SK-MEL-5 (cell line): ENCODE measurements at places on chromosomes 7 and 10. TPM values are rescaled to one million over a fixed set of nuclear protein-coding genes. Genes with fewer than 3 reads are reported as not detected.

DNA sequence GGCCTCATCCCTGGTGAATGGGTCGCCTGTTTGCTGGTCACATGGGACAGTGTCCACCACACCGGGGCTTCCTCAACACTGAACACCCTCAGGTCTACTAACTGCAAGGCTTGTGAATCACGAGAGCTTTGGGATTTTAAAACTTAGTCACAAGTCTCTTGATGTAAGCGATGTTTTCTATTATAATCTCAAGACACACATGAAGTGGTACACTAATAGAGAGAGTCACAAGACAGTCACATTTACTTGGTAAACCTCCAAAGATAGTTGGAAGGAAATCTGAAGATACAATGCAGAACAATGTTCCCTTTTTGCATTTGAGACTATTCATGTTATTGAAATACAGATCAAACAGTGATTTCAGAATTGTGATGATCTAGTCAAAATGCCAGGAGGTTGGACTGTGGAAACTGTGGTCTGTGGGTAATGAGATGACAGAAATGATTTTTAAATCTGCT, 233.1 kb upstream of the KLF6 start:
- DNase-seq = peak; percentile 98

- DNase-seq = no peak
Measured at GRCh38 chr7:26298472-26299058, 6.9 kb downstream of the SNX10 start.

- DNase-seq = peak; percentile 56
Measured at GRCh38 chr7:71752171-71752935, 620.4 kb downstream of the GALNT17 start.

DNA sequence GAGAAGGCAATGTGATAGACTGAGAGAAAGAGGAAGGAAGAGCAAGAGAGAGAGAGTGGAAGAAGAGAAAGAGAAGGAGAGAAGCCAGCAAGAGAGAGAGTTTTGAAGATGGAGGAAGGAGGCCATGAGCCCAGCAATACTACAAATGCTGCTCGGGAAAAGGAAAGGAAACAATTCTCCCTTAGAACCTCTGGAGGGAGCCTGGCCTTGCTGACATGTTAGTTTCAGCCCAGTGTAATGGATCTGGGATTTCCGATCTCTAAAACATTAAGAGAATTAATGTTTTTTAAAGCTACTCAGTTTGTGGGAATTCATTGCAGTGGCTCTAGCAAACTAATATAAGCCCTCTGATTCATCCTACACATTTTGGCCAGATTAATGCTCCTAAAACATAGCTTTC, 206.8 kb upstream of the MTPN start:
- DNase-seq = peak; percentile 59

DNA sequence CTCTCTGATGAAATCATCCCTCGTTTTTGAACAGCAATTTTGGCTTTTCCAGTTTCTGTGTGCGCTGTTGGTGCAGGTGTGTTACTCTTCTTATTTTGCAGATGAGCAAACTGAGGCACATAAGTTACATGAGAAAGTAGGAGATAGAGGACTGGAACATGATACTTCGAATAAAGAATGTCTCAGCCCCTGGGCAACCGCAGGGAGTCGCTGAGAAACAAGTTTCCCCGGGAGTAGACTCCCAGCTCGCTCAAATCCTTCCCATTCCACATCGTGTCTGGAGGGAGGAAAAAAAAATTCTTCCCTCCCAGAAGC, 18.0 kb downstream of the MXI1 start:
- DNase-seq = no peak

- DNase-seq = no peak
Measured at GRCh38 chr7:128260069-128260795, 19.2 kb downstream of the LEP start.

DNA sequence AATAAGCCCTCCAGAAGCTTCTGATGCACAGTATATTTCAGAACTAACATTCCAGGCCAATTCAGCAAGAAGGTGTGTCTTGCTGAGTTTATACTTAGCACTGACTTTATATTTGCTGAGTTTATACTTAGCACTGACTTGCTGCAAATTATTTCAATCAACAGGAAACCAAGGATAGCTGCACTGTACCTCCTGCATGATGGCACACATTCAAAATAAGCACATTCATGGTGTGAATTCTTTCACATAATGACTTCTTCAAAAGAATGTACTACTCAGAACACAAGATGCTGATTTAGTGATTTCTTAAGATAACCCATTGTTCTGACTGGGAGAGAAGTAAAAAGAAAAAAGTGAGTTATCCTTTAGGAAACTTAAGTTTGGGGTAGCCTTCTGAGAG, 52.0 kb downstream of the JAZF1 start:
- peak; percentile 37 for DNase-seq

DNA sequence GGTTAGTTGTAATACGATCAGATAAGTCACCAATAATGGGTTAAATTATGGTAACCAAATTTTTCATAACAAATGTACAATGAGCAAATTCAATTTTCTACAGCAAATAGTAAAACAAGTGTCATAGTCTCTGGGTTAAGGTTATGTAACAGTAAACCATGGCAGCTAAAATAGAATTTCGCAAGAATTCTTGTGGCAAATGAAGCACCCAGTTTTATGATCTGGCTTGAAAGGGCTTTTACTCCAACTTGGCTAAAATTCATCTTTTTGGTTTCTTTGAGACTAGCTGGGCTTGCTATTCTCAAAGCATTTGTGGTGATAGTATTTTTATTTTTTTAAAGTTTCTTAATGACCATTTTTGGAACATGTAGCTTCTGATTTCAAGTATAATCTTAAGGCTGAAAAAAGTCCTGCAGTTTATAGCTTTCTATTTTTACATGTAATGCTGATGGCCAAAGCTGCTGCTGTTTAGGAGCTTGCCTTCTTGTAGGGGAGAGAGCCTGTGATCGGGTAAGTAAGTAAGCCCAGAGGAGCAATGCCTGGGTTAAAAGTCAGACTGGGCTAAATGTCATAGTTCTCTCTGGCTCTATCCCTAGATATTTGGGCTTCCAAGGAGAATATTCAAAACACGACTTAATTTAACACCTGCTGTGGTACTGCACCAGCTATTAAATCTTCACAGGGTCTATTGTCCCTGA, 55.5 kb upstream of the SYPL1 start:
- no peak for DNase-seq

- no peak for DNase-seq
Measured at GRCh38 chr10:30227481-30227880, 121.6 kb downstream of the MTPAP start.

- no peak for DNase-seq
Measured at GRCh38 chr10:35150308-35150707, 23.7 kb downstream of the CREM start.

GRCh38 chr10:33521062-33521461, 186.6 kb upstream of the NRP1 start:
- DNase-seq = no peak

DNA sequence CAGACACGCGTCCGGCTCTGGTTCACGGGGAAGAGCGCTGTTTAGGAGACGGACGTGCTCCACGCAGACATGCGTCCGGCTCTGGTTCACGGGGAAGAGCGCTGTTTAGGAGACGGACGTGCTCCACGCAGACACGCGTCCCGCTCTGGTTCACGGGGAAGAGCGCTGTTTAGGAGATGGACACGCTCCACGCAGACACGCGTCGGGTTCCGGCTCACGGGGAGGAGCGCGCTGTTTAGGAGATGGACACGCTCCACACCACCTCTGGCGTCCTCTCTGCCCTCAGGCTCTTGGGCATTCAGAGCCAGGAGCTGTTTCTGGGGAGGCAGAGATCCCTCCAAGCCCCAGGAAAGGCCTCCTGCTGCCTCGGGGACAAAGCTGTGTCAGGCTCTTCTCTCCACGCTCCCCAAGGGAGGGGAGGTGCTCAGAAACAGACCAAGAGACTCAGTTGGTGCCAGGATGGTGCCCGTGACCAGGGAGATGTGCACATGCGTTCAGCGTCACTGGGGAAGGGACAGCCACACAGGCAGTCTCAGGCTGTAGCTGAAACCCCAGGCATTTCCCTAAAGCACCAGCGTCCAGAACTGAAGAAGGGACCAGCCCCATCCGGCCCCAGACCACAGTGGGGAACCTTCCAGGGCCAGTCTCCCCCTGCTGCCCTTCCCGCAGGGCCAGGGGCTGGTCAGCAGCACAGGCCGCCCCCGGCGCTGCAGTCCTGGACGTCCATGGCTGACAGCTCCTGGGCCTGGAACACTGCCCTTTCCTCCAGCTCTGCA, 175.6 kb downstream of the ELFN1 start:
- DNase-seq = no peak

DNA sequence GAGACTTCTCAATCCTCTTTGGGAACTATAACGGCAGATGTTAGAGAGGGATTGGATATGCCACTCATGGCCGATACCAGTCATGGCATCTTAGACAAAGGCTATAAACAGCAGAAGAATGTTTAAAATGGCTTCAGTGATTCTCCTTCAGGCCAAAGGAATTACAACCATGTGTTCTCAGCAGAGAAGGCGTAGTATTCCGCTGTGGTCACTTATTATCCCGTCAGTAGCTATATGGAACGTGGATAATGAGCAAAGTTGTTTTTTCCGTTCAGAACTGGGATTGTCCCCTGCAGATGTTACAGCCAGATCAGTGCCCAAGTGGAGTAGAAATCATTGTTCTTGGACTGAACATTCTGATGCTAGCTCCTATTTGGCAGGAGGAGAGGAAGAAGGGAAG, 43.1 kb downstream of the TEX36 start:
- DNase-seq = no peak

GRCh38 chr10:7230951-7231350, 179.9 kb downstream of the SFMBT2 start:
- DNase-seq = no peak

GRCh38 chr7:41786944-41787343, 84.1 kb upstream of the INHBA start:
- no peak for DNase-seq

DNA sequence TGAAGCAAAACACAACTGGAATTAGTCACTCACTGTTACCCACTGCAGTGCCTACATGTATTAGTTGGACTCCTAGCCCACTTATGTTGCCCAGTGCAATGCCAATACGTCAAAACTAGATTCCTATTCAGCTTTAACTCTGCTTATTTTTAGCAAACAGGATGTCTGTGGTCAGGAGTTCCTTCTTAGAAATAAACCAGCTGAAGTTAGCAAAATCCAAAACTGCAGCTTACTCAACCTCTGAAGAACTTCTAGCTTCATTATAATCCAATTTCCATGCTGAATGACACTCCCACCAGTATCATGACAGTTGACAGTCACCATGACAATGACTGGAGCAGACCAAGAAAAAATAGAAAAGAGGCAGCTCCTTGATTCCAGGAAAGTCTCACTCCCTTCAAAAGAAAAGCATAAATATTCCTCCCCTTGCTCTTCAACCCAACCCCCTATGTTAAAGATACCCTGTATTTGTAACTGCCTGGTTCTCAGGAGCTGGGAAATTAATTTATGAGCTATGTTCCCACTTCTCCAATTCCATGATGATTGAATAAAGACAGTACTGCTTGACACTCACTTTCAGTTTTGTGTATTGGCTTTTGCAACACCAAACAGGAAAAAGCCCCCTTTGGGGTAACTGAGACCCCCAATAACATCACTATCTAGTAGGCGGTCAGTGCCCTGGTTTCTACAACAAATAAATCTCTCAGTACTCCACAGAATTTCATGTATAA, 327.4 kb downstream of the SORCS1 start:
- peak; percentile 2 for DNase-seq

DNA sequence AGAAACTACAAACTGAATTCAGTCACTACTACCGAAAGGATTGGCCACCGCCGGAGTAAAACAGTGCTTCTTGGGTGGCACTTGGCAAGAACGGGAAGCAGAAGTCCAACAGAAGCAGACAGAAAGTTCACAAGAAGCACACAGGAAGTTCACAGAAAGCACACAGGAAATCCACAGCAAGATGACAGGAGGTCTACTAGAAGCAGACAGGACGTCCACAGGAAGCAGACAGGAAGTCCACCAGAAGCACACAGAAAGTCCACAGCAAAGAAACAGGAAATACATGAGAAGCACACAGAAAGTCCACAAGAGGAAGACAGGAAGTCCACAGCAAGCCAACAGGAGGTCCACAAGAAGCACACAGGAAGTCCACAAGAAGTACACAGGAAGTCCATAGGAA, 399.2 kb upstream of the AUTS2 start:
- DNase-seq = no peak

- DNase-seq = no peak
Measured at GRCh38 chr7:143379611-143380259, 1.4 kb upstream of the ZYX start.

DNA sequence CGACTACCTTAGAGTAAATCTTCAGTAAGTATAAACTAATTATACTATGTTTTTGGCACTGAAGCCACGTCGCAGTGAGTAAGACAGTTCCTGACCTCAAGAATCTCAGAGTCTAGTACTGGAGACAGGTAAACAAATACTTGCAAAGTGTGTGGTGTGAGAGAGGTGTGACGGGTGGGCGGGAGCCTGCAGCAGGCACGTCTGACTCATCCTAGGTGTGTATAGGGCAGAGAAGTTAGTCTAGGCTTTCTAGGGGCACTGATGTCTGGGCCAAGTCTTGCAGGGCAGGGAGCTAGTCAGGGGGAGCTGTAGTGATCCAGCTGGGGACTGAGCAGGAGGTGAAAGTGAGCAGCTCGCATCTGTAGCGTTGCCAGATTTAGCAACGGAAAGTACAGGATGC, 35.9 kb upstream of the SFTPD start:
- no peak for DNase-seq

DNA sequence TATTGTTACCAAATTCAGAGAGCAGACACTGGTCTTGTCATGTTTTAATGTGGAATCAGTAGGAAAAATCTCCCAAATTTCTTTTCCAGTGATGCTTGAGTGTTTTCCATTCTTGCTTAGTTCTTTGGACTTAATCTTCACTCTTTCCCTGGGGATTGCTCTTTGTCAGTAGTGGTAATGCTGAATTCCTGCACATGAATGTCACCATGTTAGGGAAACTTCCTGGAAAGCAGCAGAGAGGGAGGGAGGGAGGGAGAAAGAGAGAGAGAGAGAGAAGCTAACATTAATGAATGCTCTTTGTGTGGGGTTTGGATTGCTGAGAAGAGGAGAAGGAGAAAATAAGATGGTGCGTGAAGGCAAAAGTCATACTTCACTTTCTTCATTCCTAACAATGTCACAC, 295.3 kb upstream of the COBL start:
- DNase-seq = no peak

DNA sequence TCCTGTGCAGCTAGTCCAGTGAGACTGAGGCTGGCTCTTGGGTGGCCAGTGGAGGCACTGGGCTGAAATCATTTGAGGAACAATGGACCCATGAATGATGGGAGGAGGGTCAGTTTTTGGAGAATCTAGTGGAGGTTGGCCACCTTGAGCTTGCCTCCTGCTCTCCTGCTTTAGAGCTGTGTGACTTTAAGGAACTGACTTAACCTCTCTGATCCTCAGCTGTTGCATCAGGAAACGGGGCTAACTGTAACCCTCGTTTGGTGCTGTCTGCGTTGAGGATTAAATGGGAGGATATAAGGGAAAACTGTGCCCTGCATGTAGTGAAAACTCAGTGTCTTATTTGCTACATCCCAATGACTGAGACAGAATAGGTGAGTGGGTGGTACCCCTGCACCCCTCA, 115.4 kb upstream of the PPIF start:
- DNase-seq = no peak

HABP2 gene
- total RNA-seq = not detected in 2 replicates

HSPA12A gene
- total RNA-seq = 10.4 and 12.5 TPM in 2 replicates

CHST12 gene
- total RNA-seq = 9.3 and 11.4 TPM in 2 replicates

STARD3NL gene
- 115 and 125 TPM in 2 replicates for total RNA-seq

TSPAN12 gene
- total RNA-seq = 2.3 and 5.7 TPM in 2 replicates

GIMAP7 gene
- not detected in 2 replicates for total RNA-seq

NUTM2E gene
- total RNA-seq = 0.03 and 0.27 TPM in 2 replicates

CPA5 gene
- not detected in 2 replicates for total RNA-seq

MSMB gene
- total RNA-seq = not detected in 2 replicates
